RWPE2 (cell line): ENCODE measurements at places on chromosomes 6 and 20.

DNA sequence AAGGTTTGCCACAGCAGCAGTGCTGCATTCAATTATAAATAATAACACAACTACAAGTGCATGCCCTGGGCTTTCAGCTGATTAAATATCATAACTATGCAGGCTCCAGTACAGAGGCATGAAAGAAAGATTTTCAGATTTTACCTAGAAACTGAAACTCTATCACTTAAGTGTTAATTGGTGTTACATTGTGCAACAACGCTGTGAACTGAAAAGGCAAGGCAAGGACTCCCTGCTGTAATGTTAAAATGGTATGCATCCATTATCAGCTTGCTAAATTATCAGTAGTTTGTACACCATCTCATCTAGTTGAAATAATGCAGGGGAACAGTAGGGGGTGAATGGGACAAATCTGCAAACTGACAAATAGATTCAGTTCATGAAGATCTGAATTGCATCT is 976.7 kb upstream of the MANEA start:
- H3K27ac ChIP-seq = no peak overlapping the region
- H3K36me3 ChIP-seq = no peaks in the 10 kb centered on the region
- H3K4me1 ChIP-seq = no peaks in the 10 kb centered on the region
- no peaks in the 10 kb centered on the region for H3K27me3 ChIP-seq
- no peak for DNase-seq

DNA sequence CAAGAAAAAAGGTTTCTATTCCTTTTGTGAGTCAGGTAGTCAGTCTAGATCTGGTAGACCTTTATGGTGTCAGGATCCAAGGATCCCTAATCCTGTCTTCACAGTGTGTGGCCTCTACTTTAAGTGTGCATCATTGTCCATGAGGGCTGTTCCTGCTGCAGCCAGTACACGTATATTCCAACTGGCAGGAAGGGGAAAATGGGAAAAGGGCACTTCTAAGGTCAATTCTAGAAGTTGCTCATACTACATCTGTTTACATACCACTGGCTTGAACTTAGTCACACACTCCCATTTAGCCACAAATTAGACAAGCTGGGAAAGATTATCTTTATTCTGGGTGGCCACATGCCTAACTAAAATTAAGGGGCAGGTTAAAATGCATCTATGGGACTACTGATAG is 9.7 kb upstream of the MMS22L start:
- no peaks in the 10 kb centered on the region for H3K27me3 ChIP-seq
- no peak for DNase-seq
- H3K27ac ChIP-seq = no peak overlapping the region

DNA sequence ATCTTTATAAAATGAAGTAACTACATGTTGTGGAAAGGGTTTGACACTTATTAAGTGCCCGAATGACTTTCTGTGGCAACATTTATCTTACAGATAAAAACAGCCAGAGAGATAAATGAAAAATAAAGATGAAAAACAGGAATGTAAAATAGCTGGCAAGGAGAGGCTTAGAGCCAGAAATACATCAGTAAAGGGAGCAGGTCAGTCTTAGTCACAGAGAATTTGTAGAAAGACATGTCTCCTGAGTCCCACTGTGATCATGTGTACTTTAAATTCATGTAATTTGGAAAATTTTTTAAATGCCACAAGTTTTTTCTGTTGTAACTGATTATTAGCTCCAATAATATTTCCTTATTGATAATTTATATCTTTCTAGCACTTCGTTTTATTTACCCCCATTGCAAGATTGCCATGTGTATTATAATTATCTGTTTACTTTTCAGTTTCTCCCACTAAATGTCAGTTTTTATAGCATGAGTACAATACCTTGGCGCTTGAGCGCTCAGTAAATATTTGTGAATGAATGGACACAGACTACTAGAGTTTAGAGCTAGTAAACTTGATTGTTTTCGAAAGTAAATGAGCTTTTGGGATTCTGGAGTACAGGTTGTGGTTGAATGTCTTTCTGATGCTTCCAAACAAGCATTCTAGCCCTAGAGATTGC is 15.2 kb downstream of the TAB2 start:
- DNase-seq = no peak
- H3K27me3 ChIP-seq = no peaks in the 10 kb centered on the region
- peak overlapping the region; percentile 97 for H3K27ac ChIP-seq

DNA sequence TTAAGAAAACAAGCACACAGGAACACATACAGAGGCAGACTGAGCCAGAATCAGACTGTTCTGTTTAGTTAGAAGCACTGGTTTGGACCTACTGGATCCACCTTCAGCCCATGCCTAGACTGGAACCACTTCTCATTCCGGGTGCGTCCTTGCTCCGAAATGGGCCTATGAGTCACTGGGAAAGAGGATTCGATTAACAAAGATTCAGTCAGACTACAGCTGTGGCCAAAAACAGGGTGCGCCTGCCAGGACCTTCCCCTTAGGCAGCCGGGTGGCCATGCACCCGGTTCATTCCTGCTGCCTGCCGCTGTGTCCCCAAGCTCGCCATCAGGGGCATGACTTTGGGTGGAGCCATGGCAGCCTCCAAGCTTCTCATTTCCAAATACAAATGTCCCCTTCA is 14.5 kb upstream of the KCNK5 start:
- no peak overlapping the region for H3K4me3 ChIP-seq
- H3K36me3 ChIP-seq = no peaks in the 10 kb centered on the region
- no peaks in the 10 kb centered on the region for H3K4me1 ChIP-seq
- DNase-seq = no peak
- no peak overlapping the region for H3K27ac ChIP-seq
- H3K27me3 ChIP-seq = no peaks in the 10 kb centered on the region

DNA sequence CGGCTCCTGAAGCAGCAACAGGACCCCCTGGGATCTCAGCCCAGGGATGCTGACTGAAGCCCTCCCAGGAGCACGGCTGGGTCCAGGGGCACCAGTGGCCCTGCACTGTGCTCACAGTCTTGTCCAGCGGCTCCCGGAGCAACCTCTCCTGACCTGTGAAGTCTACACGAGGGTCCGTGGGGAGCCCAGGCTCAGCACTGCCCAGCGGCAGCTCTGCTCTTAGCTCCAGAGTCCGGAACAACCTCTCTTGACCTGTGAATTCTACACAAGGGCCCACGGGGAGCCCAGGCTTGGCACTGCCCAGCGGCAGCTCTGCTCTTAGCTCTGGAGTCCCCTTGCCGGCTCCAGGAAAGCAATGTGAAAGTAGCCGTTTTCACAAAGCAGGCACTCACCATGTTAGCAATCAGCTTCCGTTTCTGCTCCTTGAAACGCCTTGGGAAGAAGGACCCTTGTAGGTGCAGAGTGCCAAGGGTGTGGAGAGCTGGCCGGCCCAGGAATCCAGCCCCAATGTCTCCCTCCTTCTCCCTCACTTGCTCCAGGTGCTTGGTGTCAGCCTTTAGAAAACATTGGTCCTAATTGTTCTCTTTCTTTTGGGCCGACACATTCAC is 310.9 kb downstream of the CDH4 start:
- no peak overlapping the region for H3K4me3 ChIP-seq
- H3K27me3 ChIP-seq = no peaks in the 10 kb centered on the region
- H3K36me3 ChIP-seq = no peaks in the 10 kb centered on the region
- DNase-seq = no peak

DNA sequence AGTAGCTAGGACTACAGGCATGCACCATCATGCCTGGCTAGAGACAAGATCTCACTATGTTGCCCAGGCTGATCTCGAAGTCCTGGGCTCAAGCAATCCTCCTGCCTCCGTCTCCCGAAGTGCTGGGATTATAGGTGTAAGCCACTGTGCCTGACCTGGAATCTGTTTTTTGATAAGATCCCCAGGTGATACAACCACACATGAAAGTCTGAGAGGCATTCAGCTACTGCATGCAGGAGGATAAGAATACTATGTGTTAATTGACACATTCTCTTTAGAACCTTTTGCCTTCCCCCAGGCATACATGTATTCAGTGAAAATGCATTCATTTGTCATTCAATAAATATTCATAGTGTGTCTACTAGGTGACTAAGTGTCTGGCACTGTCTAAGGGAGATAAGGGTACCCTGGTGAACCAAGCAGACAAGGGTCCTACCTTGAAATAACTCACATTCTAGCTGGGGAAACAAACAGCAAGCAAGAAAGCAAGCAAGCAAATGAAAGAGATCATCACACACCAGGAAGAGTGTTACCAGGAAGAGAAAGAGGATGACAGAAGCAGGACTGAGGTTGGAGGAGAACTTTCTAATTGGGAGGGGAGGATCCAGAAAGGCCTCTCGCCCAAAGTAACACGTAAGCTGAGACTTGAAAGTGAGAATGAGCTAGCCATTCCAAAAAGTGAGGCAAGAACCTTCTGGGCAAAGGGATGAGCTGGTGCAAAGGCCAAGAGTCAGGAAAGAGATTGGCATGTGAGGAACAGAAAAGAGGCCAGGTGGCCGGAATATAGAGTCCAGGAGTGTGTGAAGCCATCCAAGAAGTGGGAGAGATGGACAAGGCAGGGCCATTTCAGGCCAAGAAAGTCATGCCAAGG is 6.5 kb downstream of the GFOD1 start:
- peaks cover 16% of the 10 kb centered on the region; the same call in 1 of the 2 replicates for H3K36me3 ChIP-seq
- H3K27me3 ChIP-seq = no peaks in the 10 kb centered on the region
- peak overlapping the region; percentile 93 for H3K27ac ChIP-seq
- H3K4me1 ChIP-seq = peaks cover 66% of the 10 kb centered on the region
- DNase-seq = no peak
- H3K4me3 ChIP-seq = no peak overlapping the region

GRCh38 chr6:158761746-158762145 is 57.4 kb downstream of the EZR start:
- H3K27me3 ChIP-seq = no peaks in the 10 kb centered on the region
- no peaks in the 10 kb centered on the region for H3K4me1 ChIP-seq
- no peak overlapping the region for H3K27ac ChIP-seq
- peaks cover 22% of the 10 kb centered on the region for H3K36me3 ChIP-seq

- no peaks in the 10 kb centered on the region for H3K4me1 ChIP-seq
- no peaks in the 10 kb centered on the region for H3K36me3 ChIP-seq
- no peak overlapping the region for H3K27ac ChIP-seq
- H3K4me3 ChIP-seq = no peak overlapping the region
- no peak for DNase-seq
Observed at GRCh38 chr20:19074828-19075516, 137.5 kb upstream of the SLC24A3 start.

GRCh38 chr20:52154575-52154974 is 37.0 kb downstream of the ZFP64 start:
- DNase-seq = no peak
- H3K27me3 ChIP-seq = no peaks in the 10 kb centered on the region
- H3K4me3 ChIP-seq = no peak overlapping the region
- no peaks in the 10 kb centered on the region for H3K4me1 ChIP-seq
- H3K27ac ChIP-seq = no peak overlapping the region
- peaks cover 52% of the 10 kb centered on the region for H3K36me3 ChIP-seq

DNA sequence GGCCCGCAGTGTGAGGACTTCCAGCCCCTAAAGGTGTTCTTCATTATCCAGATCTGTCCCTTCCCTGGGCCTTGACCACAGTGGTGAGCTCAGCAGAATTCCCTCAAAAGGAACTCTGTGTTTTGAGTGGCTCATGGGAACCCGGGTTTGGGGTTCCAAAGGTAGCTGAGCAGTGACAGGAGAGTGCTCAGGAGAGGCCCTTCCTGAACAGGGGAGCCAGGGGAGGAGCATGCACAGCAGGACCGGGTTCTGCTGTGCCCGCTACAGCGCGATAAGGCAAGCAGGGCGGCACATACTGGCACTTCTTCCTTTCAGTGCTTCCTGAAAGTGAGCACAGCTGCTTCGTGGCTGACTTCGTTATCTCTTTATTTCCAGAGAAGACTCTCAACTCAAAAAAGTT is 88.3 kb downstream of the SSR1 start:
- H3K27me3 ChIP-seq = no peaks in the 10 kb centered on the region
- no peak overlapping the region for H3K27ac ChIP-seq
- H3K4me1 ChIP-seq = no peaks in the 10 kb centered on the region
- no peak for DNase-seq
- H3K36me3 ChIP-seq = peaks cover 86% of the 10 kb centered on the region

DNA sequence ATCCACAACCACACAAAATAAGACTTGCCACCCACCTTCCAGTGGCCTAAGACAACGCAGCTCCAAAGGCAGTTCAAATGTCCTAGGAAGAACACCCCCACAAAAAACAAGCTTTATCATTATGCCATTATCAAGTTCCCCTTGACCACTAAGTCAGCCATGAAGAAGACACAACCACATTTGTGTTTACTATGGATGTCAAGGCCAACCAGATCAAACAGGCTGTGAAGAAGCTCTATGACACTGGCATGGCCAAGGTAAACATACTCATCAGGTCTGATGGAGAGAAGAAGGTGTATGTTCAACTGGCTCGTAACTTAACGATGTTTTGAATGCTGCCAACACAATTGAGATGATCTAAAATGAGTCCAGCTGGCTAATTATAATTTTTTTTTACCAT is 26.1 kb downstream of the SEC63 start:
- no peak for DNase-seq
- peaks cover 40% of the 10 kb centered on the region for H3K36me3 ChIP-seq
- H3K4me3 ChIP-seq = no peak overlapping the region
